Stimulated activated CD8-positive, alpha-beta memory T cell treated with anti-CD3 and anti-CD28 coated beads, Interleukin-7, amount 100 ng/mL, for 1 hour (primary cell): ENCODE measurements at places on chromosomes 4 and X.

DNA sequence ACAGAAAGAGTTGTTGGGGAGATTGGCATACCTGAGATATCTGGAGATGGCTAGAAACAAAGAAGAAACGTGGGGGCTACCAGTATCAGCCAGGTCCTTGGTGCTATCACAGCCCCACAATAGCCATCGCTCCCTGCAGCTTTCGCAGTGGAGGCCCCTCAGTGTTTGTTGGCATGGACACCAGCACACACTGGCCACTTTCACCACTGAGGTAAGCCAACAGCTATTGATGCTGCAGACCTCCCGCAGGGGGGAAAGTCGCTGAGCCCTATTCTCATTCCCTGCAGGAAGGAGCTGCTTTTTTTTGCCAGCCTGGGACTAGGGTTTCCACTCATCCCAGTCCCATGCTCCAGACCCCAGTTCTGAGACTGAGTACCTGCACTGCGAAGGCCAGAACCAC lies 879.2 kb upstream of the IGFBP7 start:
- no peak for DNase-seq

DNA sequence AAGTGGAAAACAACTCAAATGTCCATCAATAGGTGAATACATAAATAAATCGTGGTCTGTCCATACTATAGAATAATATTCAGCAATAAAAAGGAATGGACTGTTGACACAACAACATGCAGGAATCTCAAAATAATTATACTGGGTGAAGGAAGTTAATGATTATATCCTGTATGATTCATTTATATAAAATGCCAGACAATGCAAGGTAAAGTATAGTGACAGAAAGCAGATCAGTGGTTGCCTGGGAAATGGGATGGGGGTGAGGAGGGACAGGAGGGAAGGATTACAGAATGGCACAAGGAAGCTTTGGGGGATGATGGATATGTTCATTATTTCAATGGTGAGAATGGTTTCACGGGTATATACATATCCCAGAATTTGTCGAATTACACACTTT lies 12.3 kb downstream of the PYURF start:
- DNase-seq = no peak

GRCh38 chr4:169208090-169208455 lies 62.7 kb downstream of the SH3RF1 start:
- DNase-seq = no peak

GRCh38 chr4:109005523-109005922 lies 242.7 kb upstream of the ETNPPL start:
- no peak for DNase-seq

GRCh38 chrX:48728653-48729052 lies 32.1 kb downstream of the SUV39H1 start:
- DNase-seq = no peak

- DNase-seq = no peak
These were observed 168.6 kb downstream of the COX18 start for GRCh38 chr4:72900952-72901351.

DNA sequence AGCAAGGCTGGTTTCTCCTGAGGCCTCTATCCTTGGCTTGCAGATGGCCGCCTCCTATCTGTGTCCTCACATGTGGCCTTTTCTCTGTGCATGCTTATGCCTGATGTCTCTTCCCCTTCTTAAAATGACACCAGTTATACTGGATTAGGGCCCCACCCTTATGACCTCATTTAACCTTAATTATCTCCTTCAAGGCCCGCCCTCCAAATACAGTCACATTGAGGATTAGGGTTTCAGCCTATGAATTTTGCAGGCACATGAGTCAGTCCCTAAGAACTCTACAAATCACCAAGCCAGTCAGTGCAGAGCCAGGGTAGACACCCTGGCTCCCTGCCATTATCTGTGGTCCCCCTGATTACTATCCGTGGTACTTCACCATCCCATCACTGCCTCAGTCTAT lies 51.6 kb downstream of the MAML3 start:
- no peak for DNase-seq

DNA sequence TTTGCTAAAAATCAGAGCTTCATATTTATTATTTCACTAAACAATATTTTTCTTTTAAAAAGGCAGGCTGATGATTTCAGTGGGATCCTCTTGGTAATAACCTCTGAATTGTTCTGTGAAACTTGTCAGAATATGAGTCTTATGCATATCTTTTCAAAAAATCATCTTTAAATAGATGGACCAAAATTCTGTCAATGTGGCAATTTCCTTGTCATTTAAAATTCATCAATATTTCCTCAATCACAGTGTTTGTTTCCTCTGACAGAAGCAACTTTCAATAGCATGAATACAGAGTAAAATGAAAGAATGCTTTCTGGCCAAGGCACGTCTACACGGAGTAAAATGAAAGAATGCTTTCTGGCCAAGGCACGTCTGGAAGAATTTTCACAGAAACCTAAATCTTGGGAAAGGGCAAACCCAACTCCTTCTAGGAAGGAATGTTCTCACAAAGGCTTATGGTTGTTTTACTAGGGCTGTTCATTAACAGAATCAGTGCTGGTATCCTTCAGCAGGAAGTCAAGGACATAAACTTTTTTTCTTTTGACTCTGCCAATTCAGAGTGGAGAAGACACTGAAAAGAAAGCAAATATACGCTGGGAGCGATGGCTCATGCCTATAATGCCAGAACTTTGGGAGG lies 99.0 kb upstream of the GPR34 start:
- DNase-seq = no peak

- DNase-seq = no peak
These were observed 65.8 kb upstream of the PRPS1 start for GRCh38 chrX:107562482-107562881.

DNA sequence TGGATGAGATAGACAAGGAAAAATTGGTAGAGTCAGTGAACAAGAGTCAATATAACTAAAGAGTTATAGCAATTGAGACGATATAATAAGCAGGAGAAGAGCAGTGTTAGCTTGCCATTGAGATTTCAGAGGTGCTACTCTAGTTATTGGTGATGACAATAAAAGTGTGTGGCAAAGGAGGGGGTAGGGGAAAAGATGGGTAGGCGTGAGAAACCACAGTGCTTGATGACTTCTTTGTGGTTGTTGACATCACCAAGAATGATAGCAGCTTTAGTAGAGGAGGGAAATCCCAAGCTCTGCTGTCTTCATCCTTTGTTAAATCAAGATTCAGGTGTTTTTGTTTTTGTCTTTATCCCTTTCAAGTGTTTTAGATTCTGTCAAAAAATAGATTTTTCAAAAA lies 179.9 kb upstream of the PPP3CA start:
- peak; percentile 25 for DNase-seq

GRCh38 chr4:155805016-155805415 lies 46.2 kb downstream of the GUCY1B1 start:
- no peak for DNase-seq

DNA sequence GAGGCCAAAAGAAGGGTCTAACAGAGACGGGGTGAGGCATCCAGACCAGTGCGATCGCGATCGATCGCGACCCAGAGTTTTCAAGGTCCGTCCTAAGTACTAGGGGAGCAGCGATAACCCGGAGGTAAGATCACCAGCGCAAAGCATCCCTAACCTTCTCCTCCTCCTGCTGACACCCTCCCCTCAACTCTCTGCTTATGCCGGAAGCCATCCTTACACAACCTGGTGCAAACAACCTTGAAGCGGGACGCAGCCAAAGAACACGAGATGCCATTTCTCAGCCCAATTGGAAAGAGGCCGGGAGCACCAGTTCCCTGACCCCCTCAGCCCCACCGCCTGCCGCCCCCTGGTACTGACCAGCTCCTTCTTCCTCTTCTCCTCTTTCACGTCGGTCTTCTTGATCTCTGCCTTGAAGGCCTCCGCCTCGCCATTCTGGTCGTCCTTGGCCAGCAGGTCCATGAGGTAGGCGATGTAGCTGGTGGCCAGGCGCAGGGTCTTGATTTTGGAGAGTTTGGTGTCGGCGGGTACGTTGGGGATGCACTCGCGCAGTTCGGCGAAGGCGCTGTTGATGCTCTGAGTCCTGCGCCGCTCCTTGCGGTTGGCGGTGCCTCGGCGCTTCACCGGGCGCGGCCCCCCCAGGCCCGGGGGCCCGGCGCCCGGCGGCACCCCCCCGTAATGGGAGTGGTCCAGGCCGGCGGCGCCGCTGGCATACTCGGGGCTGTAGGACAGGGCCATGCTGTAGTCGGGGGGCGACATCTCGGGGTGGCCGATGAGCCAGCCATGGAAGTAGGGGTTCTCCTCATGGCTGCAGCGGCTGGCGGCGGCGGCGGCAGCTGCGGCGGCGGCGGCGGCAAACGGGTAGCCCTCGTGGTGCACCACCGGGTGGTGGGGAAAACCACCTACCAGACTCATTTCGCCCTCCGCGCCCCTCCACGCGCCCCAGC lies 1.4 kb downstream of the HAND2 start:
- no peak for DNase-seq

GRCh38 chr4:36773467-36773866 lies 471.1 kb upstream of the NWD2 start:
- no peak for DNase-seq

GRCh38 chrX:67328476-67328875 lies 215.3 kb upstream of the AR start:
- DNase-seq = no peak

DNA sequence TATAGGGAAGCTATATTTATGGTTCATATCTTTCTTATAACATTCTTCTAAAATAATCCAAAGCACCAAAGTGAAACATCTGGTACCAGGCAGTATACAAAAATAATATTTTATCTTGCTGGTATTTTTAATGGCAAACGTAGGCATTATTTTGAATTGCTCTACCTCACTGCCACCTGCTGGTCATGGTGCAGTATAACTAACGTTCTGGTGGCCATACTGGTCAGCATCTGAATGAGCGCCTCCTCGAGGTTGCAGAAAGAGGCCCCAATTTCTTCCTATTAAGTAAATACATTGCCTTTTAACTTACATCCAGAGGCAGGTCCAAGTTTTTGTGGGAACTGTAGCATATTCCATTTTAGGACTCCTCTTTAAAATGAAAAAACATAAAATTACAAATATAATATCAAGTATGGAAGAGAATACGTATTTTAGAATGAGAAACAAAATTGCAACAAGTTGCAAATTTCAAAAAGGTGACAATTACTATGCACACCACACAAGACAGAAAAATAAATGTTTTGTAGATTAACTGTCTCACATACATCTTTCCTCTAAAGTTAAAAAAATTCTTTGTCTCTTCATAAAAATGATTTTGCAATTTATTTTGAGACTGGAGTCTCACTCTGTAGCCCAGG lies 22.9 kb upstream of the CWH43 start:
- peak; percentile 30 for DNase-seq

- no peak for DNase-seq
These were observed 300.5 kb upstream of the LCORL start for GRCh38 chr4:18321956-18322530.
